ENCODE measurements at places on chromosomes 12 and 14. TPM values are rescaled to one million over a fixed set of nuclear protein-coding genes. Genes with fewer than 3 reads are reported as not detected.

- peaks cover 10% of the 10 kb centered on the region for H3K36me3 ChIP-seq
- H3K27me3 ChIP-seq = peaks cover 26% of the 10 kb centered on the region
- peaks cover 39% of the 10 kb centered on the region for H3K4me1 ChIP-seq
- no peak for DNase-seq
- peak overlapping the region; percentile 60 for H3K4me3 ChIP-seq
Measured at GRCh38 chr14:31492759-31493498, 5.1 kb upstream of the GPR33 start.

DNA sequence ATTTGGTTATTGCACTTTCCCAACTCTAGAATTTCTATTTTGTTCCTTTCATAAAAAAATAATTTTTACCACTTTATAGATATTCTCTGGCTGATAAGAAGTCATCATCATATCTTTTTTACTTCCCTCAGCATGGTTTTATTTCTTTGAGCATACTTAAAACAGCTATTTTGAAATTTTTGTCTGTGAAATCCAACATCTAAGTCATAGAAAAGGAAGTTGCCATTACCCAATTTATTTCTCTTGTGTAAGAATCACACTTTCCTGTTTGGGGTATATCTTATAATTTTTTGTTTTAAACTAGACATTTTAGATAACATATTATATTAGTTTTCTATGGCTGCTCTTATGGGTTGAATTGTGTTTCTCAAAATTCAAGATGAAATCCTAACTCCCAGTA lies 400.2 kb upstream of the OR4E1 start:
- no peak overlapping the region for H3K4me3 ChIP-seq
- no peak for DNase-seq

DNA sequence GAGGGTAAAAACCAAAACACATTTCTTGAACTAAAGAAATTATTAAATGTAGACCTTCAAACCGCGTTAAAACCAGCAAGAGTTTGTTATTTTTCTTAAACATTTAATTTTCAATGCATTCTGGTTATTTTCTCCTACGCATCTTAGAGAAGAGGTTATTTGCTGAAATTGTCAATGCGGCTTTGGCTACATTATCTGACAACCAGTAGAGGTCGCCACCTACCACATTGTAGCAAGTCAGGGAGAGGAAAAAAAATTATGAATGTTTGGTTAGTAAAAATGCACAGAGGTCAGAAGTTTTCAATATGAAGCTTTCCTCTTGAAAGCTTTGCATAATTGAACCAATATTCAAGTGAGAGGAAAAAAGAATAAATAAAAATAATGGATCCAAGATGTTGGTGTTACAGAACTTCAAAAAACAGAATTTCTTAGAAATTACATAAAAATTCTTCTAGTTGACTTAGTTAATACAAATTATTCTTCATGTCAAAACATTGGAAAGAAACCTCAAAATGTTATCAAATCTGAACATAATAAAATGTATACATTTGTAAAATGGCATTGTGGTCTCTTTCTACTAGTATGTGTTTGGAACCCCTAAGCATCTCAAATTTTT lies 159.4 kb upstream of the TMTC2 start:
- no peaks in the 10 kb centered on the region for H3K27me3 ChIP-seq
- H3K4me3 ChIP-seq = no peak overlapping the region
- H3K36me3 ChIP-seq = no peaks in the 10 kb centered on the region
- no peak overlapping the region for H3K27ac ChIP-seq
- H3K4me1 ChIP-seq = no peaks in the 10 kb centered on the region

DNA sequence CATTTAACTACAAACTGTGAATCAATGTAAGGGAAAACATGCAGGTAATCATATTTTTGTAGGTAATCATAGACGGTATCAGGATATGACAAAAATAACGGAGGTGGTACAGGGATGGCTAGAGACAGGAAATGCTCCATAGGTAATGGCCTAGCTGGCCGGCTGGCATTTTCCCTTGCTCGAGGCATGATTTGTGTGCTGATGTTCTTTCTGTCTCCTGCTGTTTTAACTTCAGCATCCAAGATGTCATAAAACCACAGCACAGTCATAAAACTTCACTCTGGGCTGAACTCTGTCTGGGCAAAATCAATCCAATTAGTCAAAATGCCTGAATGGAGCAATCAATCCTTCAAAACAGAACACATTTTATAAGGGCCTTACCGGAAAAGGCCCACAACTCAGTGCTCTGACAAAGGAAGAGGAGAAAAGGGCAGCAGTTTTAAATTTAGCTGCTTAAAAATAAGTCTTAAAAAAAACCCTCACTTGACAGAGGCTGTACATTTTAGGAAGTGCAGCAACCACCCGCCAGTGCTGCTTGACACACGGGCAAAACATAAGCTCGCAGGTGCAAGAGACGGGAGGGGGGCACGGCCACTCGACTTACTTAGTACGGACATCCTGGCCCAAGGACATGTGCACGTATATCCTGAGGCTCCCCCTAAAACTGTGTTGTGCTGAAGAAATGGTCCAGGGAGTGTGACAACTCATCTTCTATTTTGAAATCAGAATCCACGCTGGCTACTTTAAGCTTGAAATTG lies 40.5 kb upstream of the GPR68 start:
- H3K27ac ChIP-seq = peak overlapping the region; percentile 95
- H3K4me3 ChIP-seq = peak overlapping the region; percentile 3
- no peaks in the 10 kb centered on the region for H3K27me3 ChIP-seq
- peaks cover 45% of the 10 kb centered on the region for H3K36me3 ChIP-seq
- peak; percentile 15 for DNase-seq

GRCh38 chr12:46562625-46563225 lies 190.2 kb upstream of the SLC38A2 start:
- H3K36me3 ChIP-seq = peaks cover 22% of the 10 kb centered on the region
- H3K27ac ChIP-seq = no peak overlapping the region
- H3K4me1 ChIP-seq = peaks cover 9% of the 10 kb centered on the region
- H3K27me3 ChIP-seq = no peaks in the 10 kb centered on the region
- DNase-seq = no peak

TAS2R50 gene
- polyA plus RNA-seq = not detected

CRADD gene
- 11.2 TPM for polyA plus RNA-seq

TMEM121 gene
- 1.7 TPM for polyA plus RNA-seq

KCNMB4 gene
- 0.59 TPM for polyA plus RNA-seq
